ENCODE measurements at places on chromosomes 6 and 20.

GRCh38 chr6:38146021-38146733, 326.6 kb downstream of the ZFAND3 start:
- DNase-seq, result no peak

- DNase-seq, result no peak
Measured at GRCh38 chr20:61799394-61799923, 266.2 kb downstream of the TAF4 start.

GRCh38 chr20:24448170-24448569, 21.3 kb upstream of the SYNDIG1 start:
- DNase-seq, result no peak

DNA sequence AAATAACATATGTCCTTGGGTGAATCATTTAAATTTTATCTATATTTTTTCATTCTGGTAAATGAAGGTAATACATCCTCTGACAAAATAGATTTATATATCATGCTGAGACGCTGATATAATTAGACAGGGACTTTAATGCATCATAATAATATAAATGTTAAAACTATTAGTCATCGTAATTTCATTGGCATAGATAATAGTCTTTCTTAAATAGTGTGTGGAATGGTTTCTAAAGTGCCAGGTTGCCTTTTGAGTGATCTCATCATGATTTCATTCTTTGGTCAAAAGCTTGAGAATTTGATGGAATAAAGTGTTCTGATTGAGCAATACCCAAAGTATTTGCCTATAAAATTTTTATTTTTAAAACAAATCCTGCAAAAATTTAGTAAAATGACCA, 43.2 kb upstream of the BMP5 start:
- DNase-seq, result no peak

GRCh38 chr20:43939762-43940121, 25.1 kb downstream of the TOX2 start:
- no peak for DNase-seq

- no peak for DNase-seq
Measured at GRCh38 chr6:27209659-27210269, 37.7 kb upstream of the PRSS16 start.

GRCh38 chr20:53613748-53614147, 20.1 kb upstream of the ZNF217 start:
- DNase-seq, result no peak

DNA sequence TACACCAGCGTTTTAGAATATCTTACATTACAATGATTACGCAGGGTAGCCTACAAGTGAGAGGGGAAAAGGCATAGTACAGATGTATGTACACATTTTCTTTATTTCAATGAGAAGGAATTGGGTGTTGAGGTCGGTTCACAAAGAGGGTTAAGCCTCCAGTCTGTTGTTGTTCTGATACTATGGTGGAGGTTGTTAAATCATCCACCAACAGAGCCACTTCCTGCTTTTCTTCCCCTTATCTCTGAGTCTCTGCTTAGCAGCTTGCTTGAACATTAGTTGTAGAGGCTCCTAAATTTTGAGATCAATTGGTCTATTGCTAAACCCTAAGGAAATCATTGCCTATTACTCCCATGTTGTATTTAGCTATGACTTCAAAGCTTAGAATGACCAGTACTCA, 7.3 kb downstream of the RGS17 start:
- no peak for DNase-seq

- DNase-seq, result no peak
Measured at GRCh38 chr20:61608275-61609085, 356.4 kb downstream of the CDH4 start.

DNA sequence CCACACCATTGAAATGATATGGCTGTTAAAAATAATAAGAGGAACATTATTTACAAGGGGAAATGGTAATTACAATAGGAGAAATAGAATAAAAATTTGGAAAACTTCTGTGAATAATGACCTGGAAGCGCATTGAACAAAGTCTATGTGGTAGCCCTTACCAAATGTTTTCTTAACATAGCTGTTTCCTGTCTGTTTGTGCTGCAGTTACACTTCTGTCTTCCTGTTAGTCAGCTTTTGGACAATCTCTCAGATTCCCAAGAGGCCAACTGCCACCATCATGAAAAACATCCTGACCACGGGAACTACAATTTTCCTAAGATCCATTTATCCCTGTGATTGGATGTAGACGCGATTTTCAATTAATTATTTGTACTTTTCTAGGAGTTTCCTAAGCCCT, 754.4 kb upstream of the MARCKS start:
- no peak for DNase-seq

- DNase-seq, result no peak
Measured at GRCh38 chr20:19465536-19465935, 253.1 kb downstream of the SLC24A3 start.

- DNase-seq, result no peak
Measured at GRCh38 chr6:93974332-93974731, 555.0 kb upstream of the EPHA7 start.

- no peak for DNase-seq
Measured at GRCh38 chr6:32844839-32845383, 1.1 kb upstream of the PSMB8 start.

GRCh38 chr6:148509800-148510581, 167.4 kb downstream of the SASH1 start:
- DNase-seq, result no peak

- no peak for DNase-seq
Measured at GRCh38 chr6:152204591-152204990, 397.1 kb downstream of the ESR1 start.

DNA sequence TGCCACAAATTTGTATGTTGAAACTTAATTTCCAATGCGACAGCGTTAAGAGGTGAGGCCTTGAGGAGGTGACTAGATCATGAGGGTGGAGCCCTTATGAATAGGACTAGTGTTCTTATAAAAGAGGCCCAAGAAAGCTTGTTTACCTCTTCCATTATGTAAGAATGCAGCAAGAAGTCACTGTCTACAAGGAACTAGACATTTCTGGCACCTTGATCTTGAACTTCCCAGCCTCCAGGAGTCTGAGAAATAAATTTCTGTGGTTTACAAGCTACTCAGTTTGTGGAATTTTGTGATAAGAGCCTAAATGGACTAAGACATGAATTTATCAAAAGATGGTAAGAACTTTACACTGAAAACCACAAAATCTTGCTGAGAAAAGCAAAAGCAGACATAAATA, 173.6 kb upstream of the SGK1 start:
- DNase-seq, result no peak

- DNase-seq, result no peak
Measured at GRCh38 chr20:8811801-8812594, 256.9 kb upstream of the PLCB4 start.

GRCh38 chr6:32830017-32830416, 8.5 kb downstream of the TAP2 start:
- DNase-seq, result no peak

DNA sequence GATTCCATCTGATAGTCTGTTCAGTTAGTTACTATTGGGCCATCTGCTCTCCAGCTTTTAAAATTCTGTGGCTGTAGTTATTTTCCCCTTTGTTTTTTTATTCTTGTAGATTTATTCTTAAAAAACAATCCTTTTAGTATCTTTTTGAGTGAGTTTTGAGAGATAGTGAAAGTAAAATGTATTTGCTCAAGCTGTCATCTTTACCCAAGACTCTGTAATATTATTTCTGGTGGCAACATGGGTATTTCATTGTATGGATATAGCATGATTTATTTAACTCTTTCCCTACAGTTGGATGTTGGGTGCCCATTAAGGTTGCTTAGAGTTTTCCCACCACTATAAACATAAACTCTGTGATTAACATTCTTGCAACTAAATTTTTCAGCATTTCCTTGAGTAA, 24.6 kb downstream of the STK4 start:
- DNase-seq, result no peak

DNA sequence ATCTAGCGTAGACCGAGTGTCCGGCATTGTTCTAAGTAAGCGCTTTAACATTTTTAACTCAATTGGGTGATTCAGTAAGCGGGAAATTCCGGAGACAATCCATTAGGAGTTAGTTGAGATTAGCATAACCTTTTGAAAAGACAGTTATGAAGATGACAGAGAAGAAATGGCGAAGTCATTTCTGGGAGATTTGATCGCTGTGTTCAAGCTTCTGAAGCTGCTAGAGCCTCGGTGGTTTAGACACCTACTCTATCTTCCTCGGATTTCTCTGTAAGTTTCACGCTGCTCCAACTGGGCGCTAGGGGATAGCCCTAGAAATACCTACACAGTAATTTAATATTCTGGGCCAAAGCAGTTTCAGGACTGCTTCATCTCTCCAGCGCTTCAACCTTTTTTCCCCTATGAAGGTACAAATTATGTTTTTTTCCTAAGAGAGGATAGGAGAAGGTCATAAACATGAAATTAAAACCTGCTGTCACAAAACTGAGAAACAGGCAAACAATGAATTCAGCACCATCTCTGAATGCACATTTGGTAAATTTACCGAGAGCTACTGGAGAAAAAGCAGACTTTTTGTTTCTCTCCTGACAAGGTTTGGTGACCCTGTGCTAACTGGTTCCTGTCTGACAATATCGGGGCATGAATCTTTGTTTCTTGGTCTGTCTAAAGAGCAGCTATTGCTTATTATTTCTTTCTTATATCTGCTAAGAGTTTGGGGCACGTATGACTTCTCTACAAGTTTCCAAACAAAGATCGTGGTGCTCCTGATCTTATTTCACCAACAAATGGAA, 22.4 kb downstream of the ZNF311 start:
- DNase-seq, result no peak

- no peak for DNase-seq
Measured at GRCh38 chr20:62358171-62359042, 8.7 kb downstream of the LAMA5 start.

- DNase-seq, result no peak
Measured at GRCh38 chr6:52754443-52754842, 8.8 kb downstream of the GSTA2 start.

DNA sequence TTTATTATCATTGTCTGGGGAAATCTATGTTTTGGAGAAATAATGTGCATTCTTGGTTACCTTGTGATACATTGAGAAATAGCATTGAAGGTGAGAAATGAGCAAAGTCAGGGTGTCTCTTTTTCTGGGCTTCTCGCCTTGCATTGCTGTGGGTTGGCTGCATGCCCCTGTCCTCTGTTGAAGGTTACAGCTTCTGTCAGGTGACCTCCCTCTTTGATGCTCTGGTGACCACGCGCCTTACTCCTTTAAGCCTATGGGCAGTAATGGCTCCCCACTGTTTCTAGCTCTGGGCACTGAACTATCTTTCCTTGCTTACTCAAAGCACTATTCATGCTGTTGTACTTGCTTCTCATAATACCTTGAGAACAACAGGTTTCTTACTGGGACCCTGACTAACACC, 14.6 kb downstream of the ADGRB3 start:
- DNase-seq, result no peak

GRCh38 chr6:110102411-110102810, 77.1 kb downstream of the WASF1 start:
- no peak for DNase-seq

GRCh38 chr6:30991891-30992290, 8.4 kb downstream of the MUC21 start:
- no peak for DNase-seq

DNA sequence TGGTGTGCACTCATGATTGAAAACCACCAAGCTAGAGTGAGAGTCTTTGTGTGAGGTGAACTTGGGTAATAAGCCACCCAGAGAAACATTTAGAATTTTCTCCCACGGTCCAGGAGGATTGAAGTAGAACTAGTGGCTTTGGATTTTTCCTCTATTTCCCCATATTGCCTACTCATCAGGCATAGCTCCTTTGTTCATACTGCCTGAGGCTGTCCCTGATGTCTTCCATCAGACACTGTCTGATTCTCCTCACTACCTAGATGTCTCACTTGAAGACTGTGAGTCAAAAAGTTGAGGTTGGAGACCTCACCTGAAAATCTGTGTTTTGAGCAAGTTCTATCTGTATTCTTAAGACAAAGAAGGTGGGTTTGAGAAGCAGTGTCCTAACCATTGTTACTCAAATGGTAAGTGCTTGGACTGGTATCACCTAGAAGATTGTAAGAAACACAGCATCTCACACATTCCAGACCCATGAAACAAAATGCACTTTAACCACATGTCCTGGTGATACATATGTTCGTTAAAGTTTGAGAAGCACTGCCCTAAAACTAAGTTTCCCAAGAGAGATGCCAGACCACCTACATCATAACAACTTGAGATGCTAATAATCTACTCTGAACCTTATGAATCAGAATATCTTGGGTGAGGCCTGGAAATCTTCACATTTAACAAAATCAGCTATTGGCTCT, 523.4 kb upstream of the BTBD3 start:
- DNase-seq, result no peak

- no peak for DNase-seq
Measured at GRCh38 chr20:952196-952795, 36.2 kb upstream of the ANGPT4 start.

DNA sequence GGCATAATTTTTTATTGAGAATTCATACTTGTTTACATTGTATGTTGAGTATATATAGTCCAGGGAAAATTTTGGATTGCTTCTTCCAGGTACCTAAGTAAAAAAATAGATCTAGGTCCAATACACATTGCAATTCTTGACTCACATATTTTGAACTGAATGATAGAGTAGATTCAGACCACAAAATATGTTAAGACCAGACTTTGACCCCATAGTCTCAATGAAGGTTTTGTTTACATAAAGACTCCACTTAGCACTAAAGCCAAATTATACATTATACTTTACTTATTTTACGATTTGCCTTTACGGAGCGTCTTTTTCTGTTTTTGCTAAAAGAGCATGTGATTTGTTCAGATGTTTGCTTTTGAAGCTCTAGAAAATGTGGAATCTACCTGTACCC, 144.1 kb upstream of the PTCHD4 start:
- no peak for DNase-seq

GRCh38 chr6:134003542-134003951, 48.9 kb downstream of the SLC2A12 start:
- DNase-seq, result no peak

GRCh38 chr6:38937839-38938613, 110.6 kb upstream of the GLP1R start:
- no peak for DNase-seq

DNA sequence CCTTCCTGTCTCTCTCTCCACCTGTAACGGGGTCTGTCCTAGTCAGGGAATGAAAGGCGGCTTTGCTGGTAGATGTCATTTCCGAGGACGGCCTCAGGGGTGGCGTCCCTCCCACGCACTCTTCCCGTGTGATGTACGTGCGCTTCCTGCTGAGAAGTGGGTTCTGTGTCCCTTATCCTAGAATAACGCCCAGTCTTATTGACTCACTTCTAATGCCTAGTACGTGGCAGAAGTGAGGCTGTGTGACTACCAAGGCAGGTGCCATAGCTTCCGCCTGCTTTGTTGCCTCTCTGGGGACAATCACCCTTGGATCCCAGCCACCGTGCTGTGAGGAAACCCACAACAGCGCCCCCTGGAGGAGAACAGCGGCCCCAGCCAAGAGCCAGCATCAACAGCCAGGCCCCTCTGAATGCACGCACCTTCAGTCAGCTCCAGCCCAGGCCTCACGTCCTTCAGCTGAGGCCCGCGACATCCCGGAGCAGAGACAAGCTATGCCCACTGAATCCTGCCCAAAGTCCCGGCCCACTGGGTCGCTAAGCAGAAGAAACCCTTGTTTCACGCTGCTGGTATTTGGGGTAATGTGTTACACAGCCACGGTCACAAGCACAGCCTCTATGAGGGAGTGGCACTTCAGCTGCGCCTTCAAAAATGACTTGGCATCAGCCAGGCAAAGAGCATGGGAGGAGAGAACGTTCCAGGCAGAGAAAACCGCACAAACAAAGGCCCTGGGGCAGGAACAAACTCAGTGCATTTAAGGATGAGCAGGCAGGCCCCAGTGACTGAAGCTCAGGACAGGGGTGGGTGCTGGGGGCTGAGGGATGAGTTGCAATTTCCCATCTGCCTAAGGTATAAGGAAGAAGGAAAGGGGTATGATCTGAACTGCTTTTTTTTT, 224.2 kb downstream of the NFATC2 start:
- no peak for DNase-seq

- no peak for DNase-seq
Measured at GRCh38 chr6:5412017-5412416, 150.7 kb downstream of the FARS2 start.

Measured in stimulated activated CD8-positive, alpha-beta memory T cell treated with anti-CD3 and anti-CD28 coated beads, Interleukin-4, amount 100 ng/mL, for 1 hour (primary cell).